ENCODE measurements at places on chromosomes 5 and 9. TPM values are rescaled to one million over a fixed set of nuclear protein-coding genes. Genes with fewer than 3 reads are reported as not detected.

Gene PCDHA1
- total RNA-seq = not detected

Gene WWC1
- total RNA-seq = 0.54 TPM

Gene ZBTB26
- 7.0 TPM for total RNA-seq

Gene TRIM41
- total RNA-seq = 17.0 TPM

Gene IL9
- total RNA-seq = not detected

Gene C6
- not detected for total RNA-seq

Gene HAVCR2
- 5.9 TPM for total RNA-seq

Gene CA9
- 0.81 TPM for total RNA-seq

Gene EPB41L4B
- not detected for total RNA-seq

Gene SLC34A1
- total RNA-seq = under 0.01 TPM

Gene LCN1
- total RNA-seq = not detected

Gene MCC
- total RNA-seq = under 0.01 TPM
